ENCODE measurements at places on chromosomes 12 and 14.
A peak's percentile ranks its signal among the peaks of the same experiment; 100 is the strongest.

GRCh38 chr12:67077617-67078016 lies 191.5 kb upstream of the CAND1 start:
- no peak for DNase-seq

DNA sequence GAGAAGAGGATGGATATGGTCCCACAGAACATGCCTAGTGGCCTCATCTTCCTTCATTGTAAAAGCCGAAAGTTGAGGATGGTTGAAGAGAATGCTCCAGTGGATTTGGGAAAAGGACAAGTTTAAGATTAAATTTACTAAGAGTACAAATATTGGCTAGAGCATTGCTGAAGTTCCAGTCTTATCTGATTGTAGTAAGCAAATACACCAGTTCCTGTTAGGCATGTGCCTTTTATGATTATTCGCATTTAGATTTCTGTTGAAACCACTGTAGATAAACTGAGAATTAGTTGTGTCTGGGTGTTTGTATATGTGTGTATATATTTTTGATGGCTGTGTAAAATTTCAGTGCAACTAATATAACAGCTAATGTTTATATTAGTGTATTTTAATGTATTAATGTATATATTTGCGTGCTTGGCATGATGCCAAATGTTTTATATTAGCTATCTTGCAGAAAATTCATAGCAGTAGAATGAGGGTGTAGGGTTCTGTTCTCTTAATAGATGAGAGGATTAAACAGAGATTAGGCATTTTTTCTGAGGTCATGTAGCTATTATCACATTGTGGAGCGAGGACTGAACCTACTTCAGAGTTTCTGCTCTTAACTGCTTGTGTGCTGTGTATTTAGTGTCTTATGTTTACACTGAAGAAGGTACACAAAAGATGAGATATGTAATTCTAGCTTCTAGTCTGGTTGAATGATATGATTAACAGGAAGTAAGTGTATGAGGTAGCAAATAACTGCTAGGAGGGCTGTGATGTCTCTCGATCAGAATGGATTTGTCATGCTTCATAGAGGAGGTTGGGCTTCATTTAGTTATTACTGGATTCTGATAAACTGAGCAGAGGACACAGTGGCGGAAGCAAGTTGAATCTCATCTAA lies 21.1 kb downstream of the FKBP3 start:
- no peak for DNase-seq

GRCh38 chr14:91143862-91144261 lies 30.0 kb downstream of the DGLUCY start:
- no peak for DNase-seq

- DNase-seq = no peak
Measured at GRCh38 chr12:116615141-116615861, 56.1 kb downstream of the MAP1LC3B2 start.

- DNase-seq = no peak
Measured at GRCh38 chr12:62783881-62784280, 151.1 kb downstream of the PPM1H start.

- no peak for DNase-seq
Measured at GRCh38 chr14:51053157-51053556, 41.7 kb downstream of the TRIM9 start.

DNA sequence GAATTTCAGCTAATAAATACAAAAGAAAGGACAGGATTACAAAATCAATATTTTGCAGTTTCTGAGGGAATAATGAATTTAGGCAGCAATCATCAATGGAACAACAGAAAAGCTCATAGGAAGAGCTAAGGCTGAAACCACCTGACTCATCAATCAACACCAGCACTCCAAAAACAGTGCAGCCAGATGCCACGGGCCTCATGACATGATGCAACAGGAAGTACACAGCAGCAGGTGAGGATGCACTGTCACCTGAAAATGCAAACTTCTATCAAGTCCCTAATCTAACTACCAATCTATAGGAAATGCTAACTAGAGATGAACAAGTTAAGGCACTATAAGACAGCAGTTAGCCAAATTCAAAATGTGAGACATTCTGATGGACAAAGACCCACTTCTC lies 21.7 kb downstream of the GNS start:
- no peak for DNase-seq

GRCh38 chr14:99908653-99909250 lies 115.5 kb downstream of the EML1 start:
- no peak for DNase-seq

GRCh38 chr12:89731089-89731488 lies 22.5 kb upstream of the ATP2B1 start:
- no peak for DNase-seq

DNA sequence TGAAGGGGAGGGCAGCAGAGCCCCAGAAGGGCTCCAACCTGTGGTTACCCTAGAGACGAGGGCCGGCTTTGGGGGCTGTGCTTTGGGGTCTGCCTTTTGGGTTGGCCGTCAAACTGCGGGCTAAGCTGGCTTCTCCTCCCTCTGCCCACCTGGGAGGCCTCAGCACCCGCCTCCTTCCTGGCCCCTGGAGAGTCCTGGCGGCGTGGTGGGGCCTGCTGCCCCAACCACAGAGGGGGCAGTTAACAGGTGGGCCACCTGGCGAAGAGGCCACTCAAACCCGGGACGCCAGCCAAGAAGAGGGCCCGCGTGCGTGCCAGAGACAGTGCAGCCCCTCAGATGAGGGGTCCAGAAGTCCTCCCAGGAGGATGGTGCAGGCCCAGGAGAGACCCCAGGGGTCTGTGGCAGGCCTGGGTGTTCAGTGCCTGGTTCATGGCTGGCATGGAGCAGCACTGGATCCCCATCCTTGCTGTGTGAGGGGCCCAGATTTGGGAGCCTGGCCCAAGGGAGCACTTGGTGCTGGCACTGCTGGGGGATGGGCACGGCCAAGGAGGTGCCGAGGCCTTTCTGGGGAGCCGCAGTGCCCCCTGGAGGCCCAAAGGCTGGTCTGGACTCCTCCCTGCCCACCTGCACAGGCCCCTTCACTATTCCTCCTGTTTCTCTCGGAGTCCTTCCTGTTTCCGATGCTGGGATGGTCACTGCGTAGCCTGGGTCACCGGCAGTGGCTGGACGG lies 48.8 kb downstream of the LRCOL1 start:
- peak; percentile 48 for DNase-seq

- no peak for DNase-seq
Measured at GRCh38 chr12:128077211-128077916, 189.6 kb upstream of the TMEM132C start.

GRCh38 chr12:76879710-76880518 lies 1.1 kb upstream of the CSRP2 start:
- DNase-seq = no peak

GRCh38 chr14:101707068-101707842 lies 54.3 kb upstream of the PPP2R5C start:
- DNase-seq = peak; percentile 71

GRCh38 chr12:84056-84455 lies 17.5 kb downstream of the IQSEC3 start:
- DNase-seq = no peak

- DNase-seq = no peak
Measured at GRCh38 chr12:130708648-130709047, 7.5 kb downstream of the RIMBP2 start.

- DNase-seq = no peak
Measured at GRCh38 chr14:68884031-68885030, 91.5 kb upstream of the ZFP36L1 start.

GRCh38 chr14:73058922-73059673 lies 764 bp downstream of the RBM25 start:
- DNase-seq = no peak

GRCh38 chr12:38159591-38160317 lies 156.8 kb upstream of the ALG10B start:
- no peak for DNase-seq

DNA sequence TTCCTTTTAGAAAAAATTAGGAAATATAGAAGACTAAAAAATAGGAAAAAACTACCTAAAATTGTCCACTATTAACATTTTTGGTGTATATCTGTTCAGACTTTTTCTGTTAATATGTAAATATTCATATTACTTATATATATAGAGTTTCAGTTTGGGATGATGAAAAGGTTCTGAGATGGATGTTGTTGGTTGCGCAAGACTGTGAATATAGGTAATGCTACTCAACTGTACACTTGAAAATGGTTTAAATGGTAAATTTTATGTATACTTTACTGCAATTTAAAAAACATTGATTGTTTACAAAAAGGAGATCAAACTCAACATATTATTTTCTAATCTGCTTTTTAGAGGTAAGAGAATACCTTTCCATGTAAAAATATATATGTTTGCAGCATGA lies 200.9 kb downstream of the RAD51B start:
- DNase-seq = no peak

GRCh38 chr14:102500713-102501112 lies 8.9 kb downstream of the ANKRD9 start:
- no peak for DNase-seq

GRCh38 chr14:74503291-74503937 lies 9.8 kb downstream of the ISCA2 start:
- DNase-seq = no peak

DNA sequence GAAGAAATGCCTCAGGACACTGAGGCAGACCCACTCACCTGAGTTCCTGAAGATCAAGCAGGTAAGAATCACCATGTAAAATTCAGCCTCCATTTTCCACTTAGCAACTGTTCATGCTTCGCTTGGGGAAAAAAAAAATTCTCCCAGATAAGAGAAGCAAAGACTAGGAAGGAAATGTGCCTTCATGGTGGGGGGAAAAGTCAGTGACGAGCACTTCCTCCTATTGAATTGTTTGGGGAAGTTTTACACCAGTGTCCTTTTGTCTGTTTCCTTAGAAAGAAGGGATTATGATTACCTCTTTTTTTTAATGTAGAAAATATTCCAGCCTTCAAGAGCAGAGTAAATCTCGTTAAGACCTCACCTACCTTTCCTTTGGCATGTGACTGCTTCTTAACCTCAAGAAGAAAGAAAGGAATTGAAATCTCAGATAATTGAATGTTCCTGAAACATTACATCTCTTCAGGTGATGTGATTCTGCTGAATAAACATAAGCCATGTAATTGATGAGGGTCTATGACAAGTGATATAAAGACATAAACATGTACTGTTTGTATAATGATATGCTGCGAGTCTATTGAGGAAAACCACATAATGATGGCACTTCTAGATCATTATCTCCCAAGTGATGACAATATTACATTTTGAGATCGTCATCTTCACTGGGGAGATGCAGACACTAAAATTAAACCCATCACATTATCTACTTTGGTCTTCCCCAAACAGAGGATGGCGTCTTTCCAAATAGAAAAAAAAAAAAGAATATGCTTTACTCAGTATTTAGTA lies at the start of gene PTPRB:
TSS of gene PTPRB (minus strand) at position 127 of the 783 bp plus-strand sequence. CDS start at position 93, 34 bp downstream.
- no peak for DNase-seq

DNA sequence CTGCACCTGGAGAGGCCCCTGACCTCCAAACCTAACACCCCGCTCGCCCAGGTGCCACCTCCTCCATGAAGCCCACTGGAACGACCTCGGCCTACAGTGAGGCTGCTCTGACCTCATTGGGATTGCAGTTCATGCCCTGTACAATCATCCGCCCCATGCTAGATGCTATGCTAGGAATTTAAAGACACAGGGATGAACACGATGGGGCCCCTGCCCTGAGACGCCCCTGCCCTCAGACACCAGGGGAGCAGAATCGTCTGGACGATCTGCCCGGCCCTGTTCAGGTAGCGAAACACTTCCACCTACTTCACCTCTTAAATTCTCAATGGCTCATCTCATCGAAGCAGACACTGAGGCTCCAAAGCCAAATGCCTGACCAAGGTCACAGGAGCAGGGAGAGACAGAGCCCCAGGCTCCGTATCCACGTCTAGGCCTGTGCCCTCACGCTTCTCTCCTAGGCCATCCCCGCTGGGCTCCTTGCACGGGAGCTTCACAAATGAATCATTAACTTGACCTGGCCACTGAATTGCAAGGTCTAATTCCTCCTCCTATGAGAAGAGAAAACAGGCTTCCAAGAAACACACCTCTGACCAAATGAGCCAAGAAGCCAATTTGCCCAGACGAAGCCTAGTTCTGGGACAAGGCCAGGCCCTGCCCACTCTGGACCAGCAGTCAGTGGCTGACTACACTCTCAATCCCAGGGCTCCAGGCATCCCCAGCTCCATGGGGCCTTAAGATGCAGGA lies 35.2 kb downstream of the SCARB1 start:
- no peak for DNase-seq

DNA sequence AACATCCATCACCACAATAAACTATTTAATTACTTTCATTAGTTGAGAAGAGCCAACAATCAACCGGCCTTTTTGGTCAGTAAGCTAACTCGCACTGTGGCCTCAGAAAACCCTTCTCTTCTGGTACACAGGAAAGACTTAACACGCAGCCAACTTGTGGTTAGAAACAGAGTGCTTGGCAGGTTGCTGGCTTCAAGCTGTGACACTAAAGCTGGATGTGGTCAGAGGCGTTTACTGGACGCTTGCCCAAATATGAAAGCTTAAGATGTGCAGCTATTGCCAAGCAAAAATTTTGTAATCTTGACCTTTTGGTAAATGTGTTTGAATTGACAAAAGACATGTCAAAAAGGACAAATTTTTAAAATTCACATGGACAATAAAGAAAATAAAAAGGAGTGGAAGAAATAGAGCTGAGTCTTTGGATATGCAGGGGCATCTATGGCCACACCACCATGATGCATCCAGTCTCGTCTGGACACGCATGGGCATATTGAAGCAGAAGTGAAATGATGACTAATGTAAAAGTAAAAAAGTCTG lies 2.6 kb upstream of the KLRK1 start:
- no peak for DNase-seq

DNA sequence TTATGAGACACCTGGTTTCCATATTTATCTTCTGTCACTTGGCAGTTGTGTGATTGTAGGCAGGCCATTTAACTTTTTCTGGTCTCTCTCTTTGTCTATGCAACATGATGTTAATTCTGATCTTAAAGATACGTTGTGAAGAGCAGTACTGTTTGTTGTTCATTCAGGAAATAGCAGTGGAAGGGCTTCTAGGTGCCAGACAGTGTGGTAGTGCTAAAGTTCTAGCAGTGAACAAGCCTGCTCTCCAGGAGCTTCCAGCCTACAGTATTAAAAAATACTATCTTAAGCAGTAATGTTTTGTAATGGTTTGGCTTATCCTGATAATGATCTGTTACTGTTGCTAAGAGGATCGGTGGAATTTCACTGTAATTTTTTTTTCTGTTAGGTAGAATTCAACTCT lies 15.2 kb downstream of the NAA30 start:
- no peak for DNase-seq

Data from memory B cell (primary cell).